ENCODE measurements at places on chromosomes 2 and 18.

GRCh38 chr2:128727914-128728313, 409.2 kb upstream of the HS6ST1 start:
- no peak for DNase-seq

DNA sequence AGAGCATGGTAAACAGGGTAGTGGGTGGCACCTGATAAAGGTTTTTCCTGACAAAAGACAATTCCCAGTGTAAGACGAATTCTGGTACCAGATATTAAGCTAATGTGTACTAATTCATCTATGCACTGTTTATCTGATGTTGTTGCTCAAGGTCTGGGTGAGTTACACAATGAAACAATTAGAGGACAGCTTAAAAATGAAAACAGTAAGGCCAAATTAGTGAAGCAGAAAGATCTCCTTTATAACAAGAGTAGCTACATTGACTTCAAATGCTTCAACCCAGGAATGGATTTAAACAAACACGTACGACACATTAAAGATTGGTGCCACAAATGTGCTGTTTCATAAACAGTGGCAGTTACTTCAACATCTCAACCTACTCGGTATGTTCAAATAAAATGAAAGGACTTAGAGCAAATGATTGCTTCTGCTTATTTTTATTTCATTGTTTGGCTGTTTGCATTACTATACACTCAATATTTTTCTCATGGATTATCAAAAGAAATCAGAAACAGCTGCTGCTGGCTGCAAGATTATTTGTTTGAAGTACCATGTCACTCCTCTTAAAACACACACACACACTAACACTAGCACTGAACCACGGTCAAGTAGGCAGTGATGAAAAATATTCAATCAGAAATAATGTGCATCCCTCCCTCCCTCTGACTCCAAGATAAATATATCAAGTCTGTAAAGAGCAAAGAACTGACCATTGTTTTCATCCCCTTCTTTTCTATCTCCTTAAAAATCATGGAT, 94.4 kb upstream of the RND3 start:
- no peak for DNase-seq

- DNase-seq: no peak
Observed at GRCh38 chr2:86671337-86671981, 47.8 kb upstream of the RNF103 start.

- DNase-seq: no peak
Observed at GRCh38 chr18:45978084-45978483, 11.0 kb upstream of the EPG5 start.

DNA sequence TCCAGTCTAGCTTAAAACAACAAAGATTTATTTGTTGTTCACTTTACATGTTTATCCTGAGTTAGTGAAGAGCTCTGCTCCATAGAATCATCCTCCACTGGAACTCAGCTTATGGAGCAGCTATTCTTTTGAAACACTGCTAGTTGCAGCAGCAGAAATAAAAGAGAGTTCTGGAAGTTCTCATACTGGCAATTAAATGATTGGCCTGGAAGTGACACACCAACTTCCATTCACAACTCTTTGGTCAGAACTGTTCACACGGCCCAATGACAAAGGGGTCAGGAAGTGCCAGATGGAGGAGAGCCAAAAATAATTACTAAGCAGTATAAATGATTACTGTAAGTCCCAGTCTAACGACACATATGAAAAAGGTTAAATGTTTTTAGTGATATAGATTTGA, 39.1 kb downstream of the FBXO11 start:
- DNase-seq: no peak

GRCh38 chr2:233850745-233851144, 3.6 kb downstream of the HJURP start:
- DNase-seq: no peak

DNA sequence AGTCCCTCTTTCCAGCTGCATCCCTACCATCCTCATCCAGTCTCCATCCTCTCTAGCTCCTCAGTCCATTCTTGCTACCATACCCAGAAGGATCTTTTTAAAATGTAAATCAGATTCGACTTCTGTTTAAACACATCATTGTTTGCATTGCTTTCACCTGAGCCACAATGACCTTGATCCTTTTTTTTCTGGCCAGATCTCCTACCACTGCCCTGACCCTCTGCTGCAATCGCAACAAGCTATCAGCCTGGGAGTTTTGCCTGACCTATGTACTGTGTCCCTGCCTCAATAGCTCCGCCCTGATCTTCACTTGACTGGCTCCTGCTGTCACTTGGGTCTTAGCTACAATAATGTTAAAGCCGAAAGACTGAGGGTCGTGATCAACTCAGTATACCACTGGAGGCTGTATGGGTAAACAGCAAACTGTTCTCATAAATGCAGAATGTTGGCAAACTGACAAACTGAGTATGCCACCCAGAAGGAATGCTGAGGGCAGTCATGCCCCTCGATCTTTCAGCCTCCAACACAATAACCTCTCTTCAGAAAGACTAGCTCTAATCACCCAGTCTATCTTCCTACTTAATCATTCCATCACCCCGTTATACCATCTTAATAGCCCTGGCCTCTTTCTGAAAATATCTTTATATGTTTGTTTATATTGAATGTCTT, 2.6 kb upstream of the RBM43 start:
- DNase-seq: no peak

DNA sequence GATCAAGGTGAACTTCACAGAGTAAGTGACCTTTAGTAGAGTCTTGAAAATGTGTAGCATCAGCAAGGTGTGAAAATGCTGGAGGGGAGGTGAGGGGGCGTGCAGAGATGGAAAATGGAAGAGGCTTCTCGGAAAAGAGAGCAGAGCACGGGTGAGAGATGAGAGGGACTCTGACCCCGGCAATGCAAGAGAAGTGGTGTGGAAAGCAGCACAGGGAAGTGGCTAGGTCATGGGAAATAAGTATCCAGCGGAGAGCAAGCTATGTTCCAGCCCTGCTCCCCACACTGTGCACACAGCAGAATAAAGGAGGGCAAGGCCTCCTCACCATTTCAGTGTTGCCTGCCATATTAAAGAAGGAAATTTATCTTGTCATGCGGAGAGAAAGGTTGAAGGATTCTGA, 241.7 kb upstream of the DOK6 start:
- DNase-seq: no peak

DNA sequence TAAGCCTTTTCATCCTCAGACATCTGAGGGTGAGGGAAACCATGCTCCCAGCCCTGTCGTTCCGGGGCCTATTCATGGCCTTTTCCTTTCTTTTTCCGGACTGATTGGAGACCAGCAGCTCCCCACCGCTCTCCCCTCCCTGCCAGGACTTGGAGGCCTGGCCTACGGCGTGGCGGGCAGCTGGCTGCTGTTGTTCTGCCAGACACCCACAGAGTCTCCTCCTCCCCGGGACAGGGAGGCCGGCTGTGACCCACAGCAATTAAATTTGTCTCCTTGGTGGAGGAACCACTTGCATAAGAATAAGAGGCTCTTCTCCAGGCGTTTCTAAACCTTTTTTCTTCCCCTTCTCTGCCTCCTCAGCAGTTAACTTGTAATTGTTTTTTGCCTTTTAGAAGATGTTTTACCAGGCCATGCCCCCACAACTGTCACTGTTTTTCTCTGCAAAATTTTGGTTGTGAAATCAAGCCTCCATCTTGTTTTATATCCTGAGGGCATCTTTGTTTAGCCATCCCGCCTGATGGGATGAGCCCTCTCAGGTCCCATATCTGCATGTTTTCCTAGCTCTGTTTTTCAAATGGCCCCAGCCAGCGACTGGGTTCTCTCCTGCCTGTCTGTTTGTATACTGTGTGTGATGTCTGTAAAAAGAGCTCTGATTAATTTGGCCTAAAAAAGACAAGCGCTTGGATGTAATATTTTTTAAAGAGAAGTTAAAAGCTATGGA, 1060.0 kb upstream of the DDX18 start:
- DNase-seq: no peak
